Common myeloid progenitor, CD34-positive (primary cell): ENCODE measurements at places on chromosomes 7 and 10.

- DNase-seq = no peak
Observed at GRCh38 chr7:81583882-81584533, 185.8 kb downstream of the HGF start.

DNA sequence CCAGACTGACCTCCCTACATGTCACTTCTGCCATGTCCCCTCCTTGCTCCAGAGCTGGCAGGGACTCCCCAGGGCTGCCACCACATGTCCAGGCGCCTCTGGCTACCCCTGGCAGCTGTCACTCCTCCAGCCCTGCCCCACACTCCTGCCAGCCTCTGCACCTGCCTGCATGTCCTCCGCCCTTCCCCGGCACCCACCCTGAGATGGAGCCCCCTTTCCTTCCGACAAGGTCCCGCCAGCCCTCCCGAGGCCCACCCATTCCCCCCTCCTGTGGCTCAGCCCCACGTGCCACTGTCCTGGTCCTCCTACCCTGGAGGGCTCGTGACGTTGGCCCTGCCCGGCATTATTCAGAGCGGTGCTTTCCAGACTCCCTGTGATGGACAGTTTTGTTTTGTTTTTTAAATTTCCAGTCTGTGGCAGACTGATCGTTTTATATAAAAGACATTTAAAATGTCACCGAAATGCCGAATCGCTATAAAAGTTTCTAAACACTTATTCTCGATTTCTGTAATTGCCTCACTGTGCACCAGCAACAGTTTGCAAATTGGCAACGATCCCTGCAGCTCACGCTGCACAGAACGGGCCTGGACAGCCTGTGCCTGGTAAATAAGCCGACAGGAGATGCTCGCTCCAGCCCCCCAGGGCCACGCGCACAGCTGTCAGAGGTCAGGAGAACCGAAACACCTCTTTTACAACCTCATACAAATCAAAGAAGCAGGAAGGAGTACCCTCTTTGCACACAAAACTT lies 111.1 kb upstream of the SH2B2 start:
- DNase-seq = no peak

- peak; percentile 72 for DNase-seq
Observed at GRCh38 chr7:5532536-5533335, 109.1 kb upstream of the TNRC18 start.

- no peak for DNase-seq
Observed at GRCh38 chr10:119526621-119527592, 15.6 kb downstream of the RGS10 start.

DNA sequence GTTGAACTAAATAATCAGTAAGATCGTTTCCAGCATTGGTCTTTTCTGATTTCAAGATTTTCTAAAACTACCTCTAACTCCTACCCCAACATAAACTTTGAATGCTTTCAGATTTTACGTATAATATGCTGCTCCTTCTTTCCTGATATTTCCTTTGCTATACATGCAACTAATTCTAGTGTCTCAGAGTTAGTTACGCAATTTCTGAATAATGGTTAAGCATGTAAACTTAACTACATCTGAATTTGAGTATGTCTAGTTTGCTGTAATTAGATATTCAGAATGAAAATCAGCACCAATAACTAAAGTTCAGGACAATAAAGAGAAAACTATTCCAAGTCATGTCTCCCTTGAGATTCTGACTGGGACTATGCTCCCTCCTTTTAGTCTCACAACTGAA lies 71.0 kb downstream of the SEMA3C start:
- DNase-seq = no peak

GRCh38 chr7:29105191-29105590 lies 41.1 kb downstream of the CPVL start:
- DNase-seq = no peak

DNA sequence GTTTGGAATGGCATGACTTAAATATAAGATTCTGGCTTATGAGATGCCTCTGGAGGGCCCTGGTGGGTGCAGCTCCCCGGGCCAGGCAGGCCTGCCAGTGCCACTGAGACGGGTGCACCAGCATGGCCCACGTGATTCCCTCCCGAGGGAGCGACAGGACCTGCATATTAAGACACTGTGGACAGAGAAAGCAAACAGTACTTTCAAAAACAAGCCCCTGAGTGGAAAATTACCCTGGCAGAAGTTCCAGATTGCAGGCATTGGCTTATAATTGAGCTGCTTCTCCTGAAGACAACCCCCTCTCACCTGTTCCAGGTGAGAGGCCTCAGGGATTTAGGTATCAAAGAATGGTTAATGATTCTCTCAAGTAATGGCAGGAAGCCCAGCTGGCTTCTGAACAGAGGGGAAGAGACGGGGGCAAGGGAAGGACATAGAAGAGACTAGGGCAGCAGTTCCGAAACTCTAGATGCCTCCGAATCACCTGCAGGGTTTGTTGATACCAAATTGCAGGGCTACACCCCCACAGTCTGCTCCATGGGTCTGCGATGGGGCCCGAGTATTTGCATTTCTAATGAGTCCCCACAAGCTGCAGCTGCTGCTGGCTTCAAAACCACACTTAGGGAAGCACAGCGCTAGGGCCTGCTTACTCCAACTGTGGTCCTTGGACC lies 66.0 kb upstream of the DOCK1 start:
- DNase-seq = no peak

- no peak for DNase-seq
Observed at GRCh38 chr7:27245798-27246691, 3.4 kb downstream of the EVX1 start.

DNA sequence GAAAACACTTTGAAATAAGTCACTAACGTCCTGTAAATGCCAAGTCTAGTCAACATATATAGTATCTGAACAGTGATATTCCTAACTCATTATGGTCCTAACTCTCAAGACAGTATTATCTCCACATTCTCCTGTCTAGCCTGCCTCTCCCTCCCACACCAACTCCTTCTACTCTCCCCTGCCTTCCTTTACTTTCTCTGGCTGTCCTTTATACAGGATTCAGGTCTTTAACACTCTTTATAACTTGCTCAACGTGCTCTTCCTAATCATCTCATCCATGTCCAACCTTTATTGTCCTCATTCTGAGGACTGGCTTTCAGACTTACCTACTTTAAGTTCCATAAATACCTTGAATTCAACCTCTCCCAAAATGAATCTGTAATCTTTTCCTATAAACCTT lies 42.5 kb downstream of the MTPN start:
- DNase-seq = no peak

GRCh38 chr7:34451923-34452322 lies 206.1 kb upstream of the NPSR1 start:
- no peak for DNase-seq

GRCh38 chr7:131159961-131160361 lies 167.7 kb upstream of the MKLN1 start:
- no peak for DNase-seq

GRCh38 chr7:121372376-121373010 lies 23.6 kb downstream of the FAM3C start:
- DNase-seq = peak; percentile 28

GRCh38 chr10:79260811-79261740 lies 86.2 kb upstream of the PPIF start:
- no peak for DNase-seq

DNA sequence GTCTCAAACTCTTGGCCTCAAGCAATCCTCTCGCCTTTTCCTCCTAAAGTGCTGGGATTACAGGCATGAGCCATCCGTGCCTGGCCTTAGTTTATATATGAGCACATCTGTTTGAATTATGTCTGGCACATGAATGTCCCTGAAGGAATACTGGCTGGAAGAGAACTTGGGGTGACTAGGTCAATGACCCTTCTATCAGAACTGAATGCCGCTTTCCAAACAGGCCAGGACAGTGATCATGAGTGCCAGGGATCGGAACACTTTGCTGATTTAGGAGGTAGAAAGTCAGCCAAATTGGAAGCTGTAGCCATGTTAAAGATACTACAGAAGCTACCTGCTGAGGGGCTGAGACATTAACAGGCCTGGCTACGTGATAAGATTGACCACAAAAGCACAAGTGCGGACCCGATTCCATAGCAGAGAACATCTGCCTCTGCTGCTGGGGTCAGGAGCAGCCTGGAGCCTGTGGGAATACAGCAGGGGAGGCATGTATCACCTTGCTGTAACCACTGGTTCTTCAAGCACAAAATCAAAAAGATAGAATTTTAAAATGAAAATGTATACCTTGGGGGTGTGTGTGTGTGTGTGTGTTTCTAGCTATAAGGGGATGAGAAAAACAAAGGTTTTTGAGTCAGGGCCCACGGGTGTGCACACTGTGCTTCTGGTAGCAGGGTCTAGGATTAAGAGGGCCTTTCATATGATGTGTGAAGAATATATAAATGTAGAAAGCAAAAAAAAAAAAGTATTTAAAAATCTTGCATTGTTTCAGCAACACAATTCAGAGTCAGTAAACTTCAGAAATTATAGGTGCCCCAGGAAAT lies 293.7 kb downstream of the BBS9 start:
- no peak for DNase-seq

- no peak for DNase-seq
Observed at GRCh38 chr10:30857803-30858202, 173.9 kb downstream of the ZNF438 start.

GRCh38 chr7:134302120-134302519 lies 14.6 kb downstream of the SLC35B4 start:
- no peak for DNase-seq

DNA sequence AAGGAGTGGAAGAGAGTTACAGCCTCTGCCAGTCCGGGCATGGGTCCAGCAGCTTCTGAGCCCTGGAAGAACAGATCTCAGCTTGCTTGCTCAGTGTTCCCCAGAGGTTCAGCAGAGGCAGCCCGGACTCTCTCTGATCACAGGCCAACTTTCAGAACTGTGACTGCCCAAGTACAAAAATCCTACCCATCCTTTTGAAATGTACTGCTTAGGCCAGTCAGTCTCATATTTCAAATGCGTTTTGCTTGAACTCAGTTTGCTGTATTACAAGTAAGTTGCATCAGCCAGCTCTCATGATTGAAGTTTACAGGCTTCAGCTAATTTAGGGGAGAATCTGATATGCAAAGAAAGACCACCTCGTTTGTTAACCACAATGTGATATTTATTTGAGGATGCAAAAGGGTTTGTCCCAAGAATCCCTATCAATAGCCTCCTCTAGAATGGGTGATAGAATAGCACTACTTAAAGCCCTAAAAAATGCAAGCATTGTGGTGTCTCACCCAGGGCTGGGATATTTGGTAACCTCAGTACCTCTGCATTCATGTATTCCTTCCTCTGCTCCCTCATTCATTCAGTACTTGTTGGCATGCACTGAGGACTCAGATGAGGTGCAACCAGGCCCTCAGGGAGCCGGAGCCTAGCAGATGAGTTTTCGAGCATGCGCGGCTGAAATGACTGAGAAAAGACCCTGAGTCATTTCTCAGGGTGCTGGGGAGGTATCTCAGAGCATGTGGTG lies 7.0 kb downstream of the AIMP2 start:
- no peak for DNase-seq

DNA sequence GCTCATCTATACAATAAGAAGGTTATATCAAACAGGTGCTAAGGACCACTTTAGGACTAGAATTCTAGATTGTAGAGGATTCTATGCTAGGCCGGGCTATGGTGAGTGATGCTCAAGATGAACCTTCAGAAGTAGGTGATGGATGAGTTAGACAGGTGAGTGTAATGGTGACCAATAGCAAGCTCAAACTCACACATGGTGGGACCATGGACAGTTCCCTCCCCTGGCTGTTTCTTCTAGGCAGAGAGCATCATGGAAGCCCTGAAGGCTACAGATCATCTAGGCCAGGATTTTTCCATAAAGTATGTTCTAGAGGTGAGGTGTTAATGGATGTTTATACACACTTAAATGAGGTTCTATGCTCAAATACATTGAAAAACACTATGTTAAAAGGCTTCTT lies 162.2 kb upstream of the WDR11 start:
- DNase-seq = no peak

- no peak for DNase-seq
Observed at GRCh38 chr10:22294694-22295093, 21.5 kb upstream of the COMMD3 start.

DNA sequence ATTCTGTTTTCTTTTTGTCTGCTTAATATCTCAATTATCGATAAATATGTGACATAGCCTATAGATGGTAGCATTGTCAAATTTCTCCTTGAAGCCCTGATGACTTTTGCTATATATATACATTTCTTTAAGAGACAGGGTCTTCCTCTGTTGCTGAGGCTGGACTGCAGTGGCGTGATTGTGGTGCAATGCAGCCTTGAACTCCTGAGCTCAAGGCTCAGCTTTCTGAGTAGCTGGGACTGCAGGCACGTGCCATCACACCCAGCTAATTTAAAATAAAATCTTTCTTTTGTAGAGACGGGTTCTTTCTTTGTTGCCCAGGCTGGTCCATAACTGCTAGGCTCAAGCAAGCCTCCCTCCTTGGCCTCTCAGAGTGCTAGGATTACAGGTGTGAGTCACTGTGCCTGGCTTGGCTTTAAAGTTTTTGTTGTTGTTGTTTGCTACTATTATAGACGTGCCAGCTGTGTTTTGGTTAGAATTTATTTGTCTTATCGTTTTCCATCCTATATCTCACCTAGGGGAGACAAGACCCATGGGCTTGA lies 7.0 kb downstream of the UMAD1 start:
- DNase-seq = no peak

DNA sequence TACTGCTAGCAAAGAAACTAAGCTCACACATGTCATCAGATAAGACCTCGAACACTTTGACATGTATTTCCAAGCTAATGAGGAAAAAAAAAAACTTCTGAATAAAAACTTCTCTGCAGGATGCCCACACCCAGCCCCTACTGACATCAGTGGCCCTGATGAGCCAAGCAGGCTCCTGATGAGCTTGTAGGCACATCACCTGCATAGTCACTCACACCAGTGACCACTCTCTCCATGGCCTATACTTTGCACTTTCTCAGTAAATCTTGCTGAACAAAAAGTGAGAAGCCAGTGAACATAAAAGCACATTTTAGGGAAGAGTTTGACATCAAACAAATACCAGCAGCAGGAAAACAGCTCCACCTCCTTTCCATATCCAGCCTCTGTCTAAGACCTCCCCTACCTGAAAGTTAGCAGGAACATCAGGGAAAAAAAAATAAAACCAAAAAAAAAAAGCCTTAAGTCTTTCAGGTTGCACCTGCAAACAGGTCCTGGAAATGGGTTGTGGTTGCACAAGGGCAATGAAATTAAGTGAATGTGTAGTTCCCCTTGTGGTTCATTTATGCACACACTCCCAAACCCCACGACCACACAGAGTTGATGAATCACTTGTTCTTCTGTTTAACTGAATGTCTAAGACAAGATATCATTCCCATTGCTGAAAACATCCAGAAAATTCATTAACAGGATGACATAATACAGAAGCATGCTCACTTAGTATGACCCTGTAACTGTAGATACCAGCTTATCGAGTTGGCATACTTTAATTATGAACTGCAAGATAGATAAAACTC lies 205.2 kb upstream of the PDE1C start:
- DNase-seq = peak; percentile 94

DNA sequence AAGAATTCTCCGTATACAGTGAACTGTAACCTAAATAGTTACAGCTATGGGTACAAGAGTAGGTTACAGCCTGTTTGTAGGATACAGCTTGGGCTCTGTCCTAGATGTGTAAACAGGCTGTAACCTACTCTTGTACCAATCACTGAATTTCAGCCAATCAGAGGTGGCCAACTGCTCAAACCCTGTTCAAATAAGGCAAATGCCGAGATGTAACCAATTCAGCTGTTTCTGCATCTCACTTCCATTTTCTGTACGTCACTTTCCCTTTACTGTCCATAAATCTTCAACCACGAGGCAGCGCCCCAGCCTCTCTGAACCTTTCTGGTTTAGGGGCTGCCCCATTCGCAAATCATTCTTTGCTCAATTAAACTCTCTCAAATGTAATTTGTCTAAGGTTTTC lies 8.3 kb upstream of the MMP21 start:
- peak; percentile 43 for DNase-seq
